Activated CD4-positive, CD25-positive, alpha-beta regulatory T cell (primary cell): ENCODE measurements at places on chromosomes 13 and 19.

GRCh38 chr13:32548837-32549236, 10.2 kb upstream of the N4BP2L2 start:
- DNase-seq, result no peak

DNA sequence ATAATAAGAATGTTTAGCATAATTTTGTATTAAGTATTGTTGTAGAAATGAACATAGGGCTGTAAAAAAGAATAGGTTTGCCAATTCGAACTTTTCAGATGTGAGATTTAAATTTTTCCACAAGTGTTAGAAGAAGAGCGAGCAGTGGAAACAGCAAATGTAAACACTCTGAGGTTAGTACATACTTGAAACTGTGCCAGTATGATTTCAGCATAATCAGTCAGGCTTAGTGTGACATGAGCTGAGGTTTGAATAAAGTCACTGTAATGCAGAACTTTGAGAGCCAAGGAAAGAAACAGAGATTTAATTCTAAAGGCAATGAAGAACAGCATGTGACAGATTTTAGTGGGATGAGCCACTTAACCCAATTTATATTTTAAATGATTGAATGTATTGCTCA, 2166.4 kb downstream of the PCDH9 start:
- DNase-seq, result no peak

- peak; percentile 23 for DNase-seq
Observed at GRCh38 chr13:99356262-99357091, 49.3 kb upstream of the GPR183 start.

GRCh38 chr13:41455725-41456419, 1.5 kb upstream of the RGCC start:
- DNase-seq, result no peak

- DNase-seq, result no peak
Observed at GRCh38 chr13:76754414-76754813, 131.8 kb downstream of the KCTD12 start.

GRCh38 chr13:51542346-51543242, 41.7 kb upstream of the WDFY2 start:
- no peak for DNase-seq

DNA sequence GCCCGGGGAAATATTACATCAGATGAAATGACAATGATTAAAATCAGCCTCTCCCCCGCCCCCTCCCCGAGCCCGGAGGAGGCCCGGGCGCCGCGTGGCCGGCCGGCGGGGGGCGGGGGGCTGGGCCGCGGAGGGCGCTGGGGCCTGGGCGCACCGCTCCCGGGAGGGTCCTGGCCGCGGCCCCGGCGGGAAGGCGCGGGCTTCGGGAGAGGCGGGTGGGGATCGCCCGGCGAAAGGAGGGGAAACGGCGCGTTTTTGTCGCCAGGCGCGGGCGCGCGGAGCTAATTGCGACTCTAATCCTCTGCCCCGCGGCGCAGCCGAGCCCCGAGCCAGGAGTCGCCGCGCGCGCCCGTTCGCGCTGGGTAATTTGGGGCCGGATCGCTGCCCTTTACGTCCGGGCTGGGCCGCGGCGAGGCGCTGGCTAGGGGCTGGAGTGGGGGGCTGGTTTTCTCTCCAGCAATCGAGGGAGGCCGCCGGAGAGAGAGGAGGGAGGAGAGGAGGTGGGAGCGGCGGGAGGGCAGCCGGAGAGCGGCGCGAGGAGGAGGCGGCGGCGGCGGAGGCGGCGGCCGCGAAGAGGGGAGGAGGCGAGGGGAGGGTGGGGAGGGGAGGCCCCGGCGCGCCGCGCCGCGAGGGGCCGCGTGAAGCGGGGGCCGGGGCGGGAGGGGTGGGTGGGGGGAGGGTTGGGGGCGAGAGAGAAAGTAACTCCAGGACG, at the start of gene KCTD15:
KCTD15 (plus strand) TSS at position 707 of the 712 bp plus-strand sequence. CDS start 3,585 bp downstream, outside the sequence.
- DNase-seq, result no peak

- DNase-seq, result no peak
Observed at GRCh38 chr19:21047716-21048115, 27.3 kb downstream of the ZNF430 start.

GRCh38 chr13:96968027-96968426, 26.2 kb downstream of the OXGR1 start:
- DNase-seq, result no peak

DNA sequence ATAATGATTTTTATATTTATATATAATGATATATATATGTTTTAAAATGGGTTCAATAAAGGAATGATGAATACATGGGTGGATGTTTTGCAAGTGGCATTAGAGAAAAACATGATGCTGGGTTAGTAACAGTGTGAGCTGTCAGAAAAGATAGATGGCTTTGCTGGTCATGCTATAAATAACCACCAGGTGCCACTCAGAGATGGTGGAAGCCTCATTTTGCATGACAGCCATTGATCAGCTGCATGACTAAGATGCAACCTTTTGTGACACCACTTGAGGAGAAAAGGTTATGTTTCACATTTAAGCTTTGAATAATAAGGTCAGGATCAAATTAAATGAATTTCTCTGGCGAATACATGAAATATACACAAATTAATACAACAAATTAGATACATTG, 737.7 kb downstream of the PCDH9 start:
- no peak for DNase-seq

- no peak for DNase-seq
Observed at GRCh38 chr19:19655641-19656343, 7.7 kb downstream of the ATP13A1 start.

- no peak for DNase-seq
Observed at GRCh38 chr13:76668716-76669115, 217.5 kb downstream of the KCTD12 start.

- no peak for DNase-seq
Observed at GRCh38 chr13:90995001-90995400, 352.5 kb upstream of the MIR17HG start.

DNA sequence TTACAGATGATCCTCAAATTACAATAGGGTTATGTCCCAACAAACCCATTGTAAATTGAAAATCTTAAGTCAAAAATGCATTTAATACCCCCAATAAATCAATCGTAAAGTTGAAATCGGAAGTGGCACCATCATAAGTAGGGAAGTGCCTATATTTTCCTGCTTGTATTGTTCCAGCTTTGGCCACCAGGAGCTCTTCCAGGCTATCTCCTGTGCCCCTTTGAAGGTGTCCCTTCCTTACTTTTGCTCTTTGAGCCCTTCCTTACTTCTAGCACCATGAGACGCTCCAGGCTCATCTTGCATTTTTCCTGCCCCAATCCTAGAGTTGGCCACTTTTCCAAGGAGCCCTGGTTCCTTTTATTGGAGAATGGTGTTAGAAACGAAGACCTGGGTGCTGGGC, 163.0 kb upstream of the TSC22D1 start:
- DNase-seq, result no peak

- DNase-seq, result no peak
Observed at GRCh38 chr13:112117258-112117954, 50.5 kb downstream of the SOX1 start.

GRCh38 chr19:48856921-48857320, 11.5 kb downstream of the PLEKHA4 start:
- no peak for DNase-seq

DNA sequence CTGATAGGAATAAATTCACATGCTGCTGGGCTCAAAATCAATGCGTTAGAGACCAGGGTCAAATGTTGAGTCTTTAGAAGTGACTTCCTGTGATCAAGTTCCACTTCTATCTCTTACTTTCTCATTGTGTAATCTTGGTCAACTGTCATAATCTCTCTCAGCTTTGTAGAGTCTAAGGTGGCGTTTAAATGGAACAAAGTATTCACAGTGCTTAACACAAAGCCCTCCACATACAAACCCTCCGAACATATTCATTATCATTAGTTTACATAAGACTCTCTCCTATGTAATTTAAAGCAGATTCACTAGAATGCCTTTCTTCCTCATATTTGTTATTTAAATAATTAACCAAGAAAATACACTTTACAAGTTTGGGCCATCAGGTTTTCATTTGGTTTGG, 1044.1 kb downstream of the EFNB2 start:
- DNase-seq, result no peak

DNA sequence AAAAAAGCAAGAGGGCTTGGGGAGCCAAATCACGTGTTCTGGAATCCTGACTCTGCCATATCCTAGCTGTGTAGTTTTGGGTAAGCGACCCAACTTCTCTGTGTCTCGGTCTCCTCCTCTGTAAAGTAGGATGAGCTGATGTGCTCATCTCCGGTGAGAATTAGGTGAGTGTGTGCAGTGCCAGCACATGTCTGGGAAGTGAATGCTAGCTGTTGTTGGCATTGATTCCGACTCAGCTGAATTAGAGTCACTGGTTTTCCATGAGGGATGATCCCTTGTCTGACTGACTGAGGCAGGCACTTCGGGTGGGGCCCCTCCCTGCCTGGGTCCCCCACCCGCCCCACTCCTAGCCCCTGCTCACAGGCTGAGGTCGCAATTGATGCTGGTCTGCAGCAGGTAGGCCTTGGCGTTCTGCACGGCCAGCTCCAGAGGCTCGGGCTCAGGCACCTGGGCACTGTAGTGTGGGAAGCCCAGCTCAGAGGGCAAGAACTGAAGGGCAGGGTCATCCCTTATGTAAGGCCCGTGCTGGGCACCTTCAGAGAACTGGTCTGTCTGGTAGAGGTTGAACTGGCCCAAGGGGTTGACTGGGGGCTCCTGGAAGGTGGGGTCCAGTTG, 835 bp downstream of the RSPH6A start:
- DNase-seq, result no peak

GRCh38 chr13:46295491-46296114, 83.9 kb downstream of the LRRC63 start:
- DNase-seq, result no peak

DNA sequence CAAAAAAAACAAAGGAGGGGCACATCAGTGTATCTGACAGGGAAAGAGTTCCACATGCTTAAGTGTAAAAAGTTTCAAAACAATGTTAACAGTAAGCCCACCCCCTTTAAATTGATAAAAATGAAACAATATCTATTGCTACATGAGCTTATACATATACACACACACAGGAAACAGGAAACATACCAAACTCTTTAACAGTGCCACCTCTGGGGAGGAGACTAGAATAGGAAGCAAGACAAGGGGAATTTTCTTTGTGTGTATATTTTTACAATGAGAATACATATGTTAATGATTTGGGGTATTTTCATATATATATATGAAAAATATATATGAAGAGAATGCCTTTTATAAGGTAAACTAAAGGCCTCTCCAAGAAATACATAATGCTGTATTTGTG, 44.7 kb downstream of the TPT1 start:
- DNase-seq, result no peak

DNA sequence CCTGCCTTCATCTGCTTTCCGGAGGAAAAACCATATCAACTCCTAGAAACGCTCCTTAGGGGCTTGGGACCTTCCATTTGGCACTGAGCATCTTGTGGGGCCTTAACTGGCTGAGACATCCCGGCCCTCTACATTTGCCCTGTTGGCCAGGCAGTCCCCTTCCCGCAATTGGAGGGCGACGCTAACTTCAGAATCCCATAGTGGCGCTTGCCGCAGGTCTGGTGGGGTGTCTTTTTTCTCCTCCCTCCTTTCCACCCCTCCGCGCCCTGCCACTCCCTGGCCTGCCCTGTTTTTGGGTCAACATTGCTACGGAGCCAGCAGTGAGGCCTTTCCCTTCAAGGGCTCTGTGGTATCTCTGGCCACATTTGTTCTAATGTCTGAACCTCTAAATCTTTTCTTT, 13.6 kb upstream of the CRTC1 start:
- DNase-seq, result no peak

GRCh38 chr13:97030705-97031452, 36.6 kb upstream of the OXGR1 start:
- no peak for DNase-seq

DNA sequence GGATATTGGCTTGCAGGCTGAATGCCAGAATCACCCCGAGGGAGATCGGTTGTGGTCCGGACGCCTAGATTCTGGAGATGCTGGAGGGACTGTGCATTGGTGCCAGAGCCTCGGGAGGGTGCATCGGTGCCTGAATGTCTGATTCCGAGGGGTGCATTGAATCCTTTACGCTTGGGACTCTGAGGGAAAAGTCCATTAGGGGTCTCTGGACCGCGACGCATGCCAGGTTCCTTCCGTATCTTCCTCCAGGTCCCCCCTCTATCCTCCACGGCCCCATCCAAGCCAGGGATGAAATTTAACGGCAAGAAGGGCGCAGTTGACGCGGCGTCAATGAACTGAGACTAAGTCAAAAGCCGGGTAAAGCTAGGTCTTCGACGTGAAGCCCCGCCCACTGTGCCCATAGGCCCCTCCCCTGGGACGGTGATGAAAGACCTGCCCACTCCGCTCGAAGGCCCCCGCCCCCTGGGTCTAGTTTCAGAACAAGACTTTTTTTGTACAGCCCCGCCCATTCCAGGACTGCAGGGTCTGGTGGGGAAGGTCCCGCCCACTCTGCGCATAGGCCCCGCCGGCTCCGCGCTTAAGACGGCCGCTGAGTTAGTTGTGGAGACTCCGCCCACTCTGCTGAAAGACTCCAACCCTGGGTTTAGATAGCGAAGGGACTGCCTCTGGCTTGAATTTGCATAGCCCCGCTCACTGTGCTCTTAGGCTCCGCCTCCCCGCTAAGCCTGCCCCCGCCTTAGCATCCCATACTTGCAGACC, 737 bp downstream of the ZNF575 start:
- DNase-seq, result peak; percentile 90

DNA sequence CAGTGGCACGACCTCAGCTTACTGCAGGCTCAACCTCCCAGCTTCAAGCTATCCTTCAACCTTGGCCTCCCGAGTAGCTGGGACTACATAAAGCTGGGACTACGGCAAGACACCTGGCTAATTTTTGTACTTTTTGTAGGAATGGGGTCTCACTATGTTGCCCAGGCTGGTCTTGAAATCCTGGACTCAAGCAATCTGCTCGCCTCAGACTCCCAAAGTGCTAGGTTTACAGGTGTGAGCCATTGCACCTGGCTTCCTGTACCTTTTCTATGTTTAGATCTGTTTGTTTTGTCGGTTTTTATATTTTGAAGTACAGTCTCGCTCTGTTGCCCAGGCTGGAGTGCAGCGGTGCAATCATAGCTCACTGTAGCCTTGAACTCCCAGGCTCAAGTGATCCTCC, 17.5 kb upstream of the TICAM1 start:
- DNase-seq, result no peak

DNA sequence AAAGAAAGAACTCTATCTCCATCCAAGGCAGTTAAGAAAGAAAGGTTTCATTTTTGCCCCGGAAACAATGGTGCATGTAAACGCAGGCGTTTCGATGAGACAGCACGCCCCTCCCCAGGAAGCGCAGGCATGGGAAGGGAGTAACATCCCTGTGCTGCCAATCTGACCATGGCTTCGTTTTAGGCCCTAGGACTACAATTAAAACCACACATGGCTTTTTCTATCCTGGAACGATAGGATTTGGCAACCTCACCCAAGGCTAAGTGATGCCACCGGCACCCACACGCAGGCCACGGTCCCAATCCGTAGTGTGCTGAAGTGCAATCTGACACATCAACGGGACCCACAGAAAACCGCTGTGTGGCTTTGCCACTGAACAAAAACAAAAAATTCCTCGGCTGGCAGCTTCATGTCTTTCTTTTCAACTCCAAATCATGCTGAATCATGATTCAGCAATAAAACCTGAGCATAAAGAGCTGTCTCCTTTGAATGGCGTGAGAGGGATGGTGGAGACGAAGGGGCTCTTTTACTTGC, 24.2 kb downstream of the RANBP3 start:
- no peak for DNase-seq

- no peak for DNase-seq
Observed at GRCh38 chr19:47490847-47491246, 6.8 kb upstream of the KPTN start.

GRCh38 chr13:43107780-43108179, 84.4 kb downstream of the DNAJC15 start:
- DNase-seq, result no peak
